ENCODE measurements at places on chromosomes 2 and 18.

DNA sequence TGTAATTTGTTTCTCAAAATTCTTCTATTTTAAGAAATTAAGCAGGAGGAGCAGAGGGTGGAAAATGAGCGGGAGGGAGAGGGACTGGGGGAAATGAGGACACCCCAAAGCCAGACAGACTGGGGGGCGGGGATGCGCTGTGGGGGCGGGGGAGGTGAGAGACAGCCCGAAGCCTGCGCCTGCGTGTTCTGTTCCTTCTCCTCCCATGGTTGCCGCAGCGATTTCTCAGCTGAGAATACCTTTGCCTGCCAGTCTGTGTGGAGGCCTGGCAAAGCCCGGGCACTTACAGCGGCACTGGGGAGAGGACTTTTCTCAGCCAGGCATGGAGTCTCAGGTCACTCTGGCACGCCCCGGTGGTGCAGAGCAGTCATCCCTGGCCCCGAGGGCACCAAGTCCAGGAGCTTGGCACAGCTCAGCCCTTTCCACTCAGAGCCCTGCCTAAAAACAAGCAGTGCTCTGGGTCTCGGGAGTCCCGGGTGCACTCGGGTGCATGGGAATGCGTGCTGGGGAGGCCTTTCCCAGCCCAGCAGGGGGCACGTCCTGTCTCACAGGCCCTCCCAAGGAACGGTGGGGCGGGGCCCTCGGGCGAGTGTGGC, 289.3 kb upstream of the HS6ST1 start:
- DNase-seq, result no peak

- DNase-seq, result no peak
Measured at GRCh38 chr2:120794716-120795115, 59.0 kb downstream of the GLI2 start.

DNA sequence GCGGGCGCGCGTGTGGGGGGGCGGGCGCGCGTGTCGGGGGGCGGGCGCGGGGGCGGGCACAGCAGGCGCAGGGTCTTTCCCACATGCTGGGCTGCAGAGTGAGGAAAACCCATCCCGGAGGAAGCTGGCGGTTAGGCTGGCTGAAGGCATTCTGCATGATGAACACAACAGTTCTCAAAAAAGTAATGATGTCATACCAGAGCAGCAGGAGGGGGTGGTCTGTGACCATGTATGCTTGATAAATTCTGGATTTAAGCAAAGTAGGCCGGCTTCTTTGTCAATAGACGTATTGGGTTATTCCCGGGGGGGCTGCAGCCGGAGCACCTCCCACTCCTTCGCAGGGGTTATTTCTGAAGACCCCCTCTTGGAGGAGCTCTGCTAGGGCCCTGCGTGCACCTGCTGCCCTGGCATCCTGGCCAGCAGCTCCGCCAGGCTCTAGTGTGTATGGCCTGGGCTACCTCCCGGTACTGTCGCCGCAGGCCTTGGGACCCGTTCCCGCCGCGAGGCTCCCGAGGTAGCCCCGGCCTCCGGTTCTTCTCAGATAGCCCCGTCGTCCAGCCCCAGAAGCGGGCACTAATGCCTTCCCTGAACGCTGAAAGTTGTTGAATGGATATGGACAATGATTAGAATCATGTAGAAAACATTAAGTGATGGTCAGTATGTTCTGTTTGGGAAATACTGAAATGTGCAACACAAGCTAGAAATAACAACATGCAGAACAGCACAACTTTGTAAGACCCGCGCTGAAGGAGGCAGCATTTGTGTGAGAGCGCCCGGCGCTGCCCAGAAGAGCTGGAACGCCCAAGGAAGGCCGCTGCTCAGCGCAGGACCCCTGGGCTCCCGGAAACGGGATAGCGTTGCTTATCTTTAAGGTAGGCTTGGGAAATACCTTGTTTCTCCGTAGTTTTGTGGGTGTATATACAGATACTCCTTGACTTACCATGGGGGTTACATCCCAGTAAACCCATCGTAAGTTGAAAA, 101.4 kb upstream of the RAB6C start:
- DNase-seq, result no peak

- DNase-seq, result no peak
Measured at GRCh38 chr2:3178578-3179031, 199.0 kb downstream of the EIPR1 start.

DNA sequence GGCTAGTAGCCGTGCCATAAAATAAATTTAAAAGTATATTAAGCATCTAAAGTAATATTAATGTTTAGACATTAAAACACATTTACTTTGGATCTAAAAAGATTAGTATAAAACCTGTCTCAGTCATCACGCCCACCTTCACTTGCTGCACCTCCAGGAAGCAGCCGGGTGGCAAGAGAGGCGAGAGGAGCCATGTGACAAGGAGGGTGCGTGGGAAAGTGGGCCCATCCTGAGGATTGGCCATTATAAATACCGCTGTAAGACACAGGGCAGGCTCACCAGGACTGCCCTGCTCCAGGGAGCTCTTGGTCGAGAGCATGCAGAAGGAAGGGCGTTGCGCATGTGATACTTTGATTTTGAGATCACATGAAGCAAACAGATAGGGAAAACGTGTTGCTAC, 34.4 kb upstream of the ALKAL2 start:
- DNase-seq, result no peak

DNA sequence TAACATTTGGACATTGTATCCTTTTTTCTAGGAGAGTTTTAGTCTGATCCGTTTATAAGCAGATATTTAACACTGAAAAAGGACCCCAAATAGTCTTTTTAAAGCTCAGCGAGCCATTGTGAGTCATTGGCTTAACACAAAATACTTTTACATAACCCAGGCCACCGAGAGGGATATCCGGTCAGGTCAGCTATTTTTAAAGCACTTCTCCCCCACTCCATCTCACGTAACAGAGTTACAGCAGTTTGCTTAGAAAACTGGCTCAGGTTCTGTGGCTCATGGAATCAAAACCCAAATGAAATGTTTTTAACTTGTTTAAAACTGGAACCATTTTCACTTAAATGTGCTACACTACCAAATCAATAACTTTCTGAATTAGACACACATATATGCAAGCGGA, 23.9 kb downstream of the COL4A3 start:
- no peak for DNase-seq

DNA sequence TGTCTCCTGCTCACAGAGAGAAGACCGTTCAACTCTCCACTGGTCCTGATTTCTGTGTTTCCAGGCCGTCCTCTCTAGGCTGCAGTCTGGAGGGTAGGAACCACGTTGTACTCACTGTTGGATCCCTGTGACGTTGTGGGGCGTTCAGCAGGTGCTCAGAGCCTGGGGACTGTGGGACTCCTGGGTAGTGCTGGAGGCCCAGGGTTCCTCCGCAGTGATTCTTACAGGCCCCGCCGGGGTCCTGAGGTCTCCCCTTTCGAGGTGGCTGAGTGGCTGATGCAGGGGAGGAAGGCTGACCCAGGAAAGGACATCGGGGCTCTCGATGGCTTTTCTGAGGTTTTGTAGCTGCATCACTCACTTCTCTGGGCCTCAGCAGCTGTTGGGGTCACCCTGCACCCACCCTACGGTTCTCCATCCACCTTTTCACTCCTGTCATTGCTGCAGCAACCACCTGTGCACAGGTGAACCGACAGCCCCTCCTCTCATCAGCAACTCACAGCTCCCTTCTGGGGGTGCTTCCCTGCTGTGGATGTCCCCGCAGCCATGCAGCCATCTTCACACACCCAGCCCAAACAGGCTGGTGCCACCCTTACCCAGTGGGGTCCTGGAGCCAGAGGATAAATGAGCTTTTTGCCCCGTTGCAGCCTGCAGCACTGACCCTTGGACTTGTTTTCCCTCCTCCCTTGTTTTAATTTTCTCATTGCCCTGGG, 169.6 kb upstream of the HDAC4 start:
- no peak for DNase-seq

DNA sequence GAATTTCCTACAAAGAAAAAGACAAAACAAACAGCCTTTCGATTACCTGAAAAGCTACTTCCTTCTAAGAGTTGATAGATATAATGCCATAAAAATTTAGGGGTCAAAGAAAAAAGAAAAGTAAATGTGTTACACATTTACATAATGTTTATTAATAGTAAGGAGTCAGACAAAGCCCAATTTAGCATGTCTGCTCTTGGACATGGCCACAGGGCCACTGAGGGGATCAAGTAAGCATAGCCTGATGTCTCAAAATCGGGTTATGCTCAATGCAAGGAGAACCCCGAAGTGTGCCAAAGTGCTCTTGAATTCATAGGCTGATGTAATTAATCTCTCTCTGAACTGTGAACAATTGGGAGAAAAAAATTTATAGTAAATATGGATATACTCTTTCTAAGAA, 61.6 kb downstream of the RTN4 start:
- no peak for DNase-seq

GRCh38 chr2:60371219-60371618, 182.2 kb downstream of the BCL11A start:
- DNase-seq, result no peak

DNA sequence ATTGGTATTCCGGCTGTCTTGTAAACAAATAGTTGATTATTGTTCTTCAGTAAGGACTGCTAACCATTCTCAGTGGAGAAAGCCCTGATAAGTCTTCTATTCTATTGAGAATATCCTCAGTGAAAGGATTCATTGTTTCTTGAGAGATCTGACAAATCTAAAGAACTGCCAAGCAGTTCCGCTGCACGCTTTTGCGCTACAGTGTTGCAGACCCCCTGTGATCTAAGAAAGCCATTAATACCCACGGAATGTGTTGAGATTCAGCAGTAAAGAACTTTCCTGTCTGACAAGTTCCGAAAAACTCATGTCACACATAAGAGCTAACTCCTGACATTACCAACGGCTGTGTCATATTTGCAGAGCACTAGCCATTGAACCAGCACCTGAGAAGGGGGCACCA, 63.8 kb downstream of the ZNF236 start:
- no peak for DNase-seq

DNA sequence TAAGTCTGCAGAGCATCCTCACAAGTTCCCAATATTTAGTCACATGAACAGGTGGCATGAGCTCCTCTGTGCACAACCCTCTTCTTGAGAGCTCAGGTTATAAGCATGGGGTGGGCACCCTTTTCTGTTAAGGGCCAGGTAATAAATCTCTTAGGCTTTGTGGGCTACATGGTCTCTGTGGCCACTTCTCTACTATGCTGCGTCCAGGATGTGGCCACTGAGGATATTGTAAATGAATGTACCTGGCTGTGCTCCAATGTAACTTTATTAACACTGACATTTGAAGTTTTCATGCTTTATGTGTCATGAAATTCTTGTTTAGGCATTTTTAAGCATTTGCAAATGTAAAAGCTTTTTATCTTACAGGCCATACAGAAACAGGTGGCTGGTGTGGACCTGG, 116.8 kb upstream of the ST6GAL2 start:
- no peak for DNase-seq

GRCh38 chr2:192159736-192160135, 35.0 kb downstream of the TMEFF2 start:
- no peak for DNase-seq
